ENCODE measurements at places on chromosomes 3 and 15.

- no peak for DNase-seq
Measured at GRCh38 chr3:71310359-71310979, 273.1 kb downstream of the FOXP1 start.

- DNase-seq, result no peak
Measured at GRCh38 chr15:28289694-28290463, 32.1 kb downstream of the HERC2 start.

- DNase-seq, result no peak
Measured at GRCh38 chr3:55090291-55090690, 162.4 kb upstream of the LRTM1 start.

DNA sequence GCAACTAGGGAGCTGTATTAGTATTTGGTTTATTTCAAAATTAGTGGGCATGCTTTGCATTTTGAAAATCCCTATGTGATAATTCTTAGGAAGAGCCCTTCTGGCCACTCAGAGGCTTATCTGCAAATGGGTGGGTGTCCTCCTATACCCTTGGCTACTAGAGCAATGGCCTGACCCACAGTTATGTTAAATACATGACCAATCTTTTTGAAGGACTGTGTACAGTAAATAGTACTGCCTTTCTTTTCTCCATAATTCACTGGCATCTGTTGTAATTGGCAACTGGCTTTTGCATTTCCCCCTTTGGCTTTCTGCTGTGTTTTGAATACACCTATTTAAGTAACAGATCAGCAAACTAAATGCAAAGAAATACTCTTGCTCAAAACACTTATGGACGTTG lies 175.4 kb downstream of the ANXA2 start:
- no peak for DNase-seq
